ENCODE measurements at places on chromosomes 3 and 15. TPM values are rescaled to one million over a fixed set of nuclear protein-coding genes. Genes with fewer than 3 reads are reported as not detected.
A peak's percentile ranks its signal among the peaks of the same experiment; 100 is the strongest.

The WNT7A gene
- not detected for polyA plus RNA-seq

The MB21D2 gene
- polyA plus RNA-seq = not detected

The BFSP2 gene
- polyA plus RNA-seq = 3.3 TPM

The GPR149 gene
- not detected for polyA plus RNA-seq

The CYP1A1 gene
- not detected for polyA plus RNA-seq

The NISCH gene
- polyA plus RNA-seq = 14.4 TPM

The C3orf52 gene
- not detected for polyA plus RNA-seq

The MME gene
- 5.2 TPM for polyA plus RNA-seq

DNA sequence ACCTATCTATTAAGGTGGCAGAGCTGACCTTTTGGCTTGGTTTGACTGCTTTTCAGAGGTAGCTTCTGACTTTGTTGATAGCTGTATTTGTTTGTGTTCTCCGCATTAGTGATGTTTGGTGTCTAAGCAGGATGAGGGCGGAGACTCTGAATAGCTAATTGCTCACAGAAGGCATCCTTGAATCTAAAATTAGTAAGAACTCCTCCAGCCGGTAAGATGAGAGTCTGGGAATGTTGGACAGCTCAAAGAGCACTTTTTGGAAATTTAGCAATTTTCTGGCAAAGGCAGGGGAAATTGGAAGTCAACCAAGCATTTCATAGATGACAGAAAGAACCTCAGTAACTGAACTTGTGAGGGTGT lies 174.1 kb downstream of the KLHL25 start:
- no peak overlapping the region for H3K4me3 ChIP-seq
- H3K27ac ChIP-seq = no peak overlapping the region
- no peak for DNase-seq
- peaks cover 36% of the 10 kb centered on the region for H3K4me1 ChIP-seq

GRCh38 chr3:31369637-31370379 lies 162.9 kb upstream of the STT3B start:
- H3K36me3 ChIP-seq = no peaks in the 10 kb centered on the region
- no peak for DNase-seq
- no peak overlapping the region for H3K4me3 ChIP-seq
- no peaks in the 10 kb centered on the region for H3K27me3 ChIP-seq

DNA sequence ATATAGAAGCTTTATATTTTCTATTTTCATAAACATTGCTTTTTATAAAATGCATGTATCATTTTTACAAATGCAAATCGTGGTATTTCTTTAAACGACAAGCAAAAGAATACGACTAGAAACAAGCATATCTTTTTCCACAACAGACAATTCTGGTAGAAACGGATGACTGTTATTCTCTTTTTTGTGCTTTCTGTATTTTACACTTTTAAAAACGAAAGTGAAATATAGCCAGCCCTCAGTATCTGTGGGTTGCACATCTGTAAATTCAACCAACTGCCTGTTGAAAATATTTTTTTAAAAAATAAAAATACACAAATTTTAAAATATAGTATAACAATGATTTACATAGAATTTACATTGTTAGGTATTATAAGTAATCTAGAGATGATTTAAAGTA lies 61.3 kb downstream of the PRTG start:
- DNase-seq = no peak
- no peaks in the 10 kb centered on the region for H3K36me3 ChIP-seq
- H3K4me3 ChIP-seq = no peak overlapping the region
- no peaks in the 10 kb centered on the region for H3K4me1 ChIP-seq
- no peaks in the 10 kb centered on the region for H3K27me3 ChIP-seq

GRCh38 chr3:138381950-138382715 lies 33.8 kb downstream of the MRAS start:
- H3K27ac ChIP-seq = no peak overlapping the region
- peaks cover 24% of the 10 kb centered on the region for H3K36me3 ChIP-seq
- H3K4me3 ChIP-seq = no peak overlapping the region
- H3K4me1 ChIP-seq = no peaks in the 10 kb centered on the region
- H3K27me3 ChIP-seq = peaks cover 70% of the 10 kb centered on the region

GRCh38 chr3:195666-196065 lies 897 bp upstream of the CHL1 start:
- peaks cover 5% of the 10 kb centered on the region for H3K4me1 ChIP-seq
- no peak overlapping the region for H3K27ac ChIP-seq
- peaks cover 17% of the 10 kb centered on the region for H3K27me3 ChIP-seq
- H3K36me3 ChIP-seq = no peaks in the 10 kb centered on the region
- peak overlapping the region; percentile 90 for H3K4me3 ChIP-seq

- no peaks in the 10 kb centered on the region for H3K27me3 ChIP-seq
- H3K36me3 ChIP-seq = no peaks in the 10 kb centered on the region
- no peak overlapping the region for H3K4me3 ChIP-seq
- peak overlapping the region; percentile 81 for H3K27ac ChIP-seq
These were observed 20.9 kb downstream of the KAT2B start for GRCh38 chr3:20060974-20061685.

- no peak overlapping the region for H3K4me3 ChIP-seq
- H3K36me3 ChIP-seq = peaks cover 7% of the 10 kb centered on the region
- peaks cover 12% of the 10 kb centered on the region for H3K27me3 ChIP-seq
- H3K27ac ChIP-seq = no peak overlapping the region
- no peak for DNase-seq
These were observed 24.8 kb downstream of the GABRA5 start for GRCh38 chr15:26891448-26892181.

GRCh38 chr3:128167973-128168674 lies 14.8 kb downstream of the EEFSEC start:
- no peak overlapping the region for H3K4me3 ChIP-seq
- no peaks in the 10 kb centered on the region for H3K27me3 ChIP-seq
- H3K27ac ChIP-seq = no peak overlapping the region
- peaks cover 10% of the 10 kb centered on the region for H3K36me3 ChIP-seq

- DNase-seq = no peak
- H3K36me3 ChIP-seq = no peaks in the 10 kb centered on the region
- H3K4me3 ChIP-seq = no peak overlapping the region
These were observed 58.1 kb upstream of the C15orf61 start for GRCh38 chr15:67462875-67463274.

DNA sequence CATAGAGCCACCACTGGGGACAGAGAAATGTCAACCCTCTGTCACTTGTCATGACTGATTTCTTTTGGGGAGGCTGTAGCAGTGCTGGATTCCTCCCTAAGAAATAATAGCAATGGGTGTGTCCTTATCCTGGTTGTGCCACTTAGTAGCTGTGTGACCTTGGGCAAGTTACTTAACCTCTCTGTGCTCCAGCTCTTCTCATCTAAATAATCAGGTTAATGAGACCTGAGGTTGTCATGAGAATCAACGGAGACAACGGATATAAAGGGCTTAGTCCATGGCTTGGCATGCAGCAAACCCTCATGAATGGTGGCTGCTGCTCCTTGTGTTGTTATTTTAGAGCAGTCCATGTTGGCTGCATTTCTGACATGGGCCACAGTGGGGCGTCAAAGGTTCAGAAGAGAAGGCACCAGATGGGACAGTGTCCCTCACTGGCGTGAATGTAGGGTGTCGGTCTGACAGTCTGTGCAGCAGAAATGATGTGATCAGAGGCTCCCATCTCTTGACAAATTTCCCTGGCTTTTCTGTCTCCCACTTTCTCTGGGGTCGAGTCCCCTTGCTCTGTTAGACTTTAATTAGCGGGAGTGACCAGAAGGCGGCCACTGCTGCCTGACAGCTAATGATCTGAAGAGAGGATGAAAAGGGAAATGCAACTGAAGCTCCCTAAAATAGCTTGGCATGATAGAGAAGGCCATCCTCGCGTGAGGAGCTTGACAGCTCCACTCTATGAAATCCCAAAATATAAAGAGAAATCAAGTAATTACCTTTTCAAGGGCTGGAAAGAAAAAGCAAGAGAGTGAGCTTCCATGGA lies 209.4 kb downstream of the CADPS start:
- H3K27me3 ChIP-seq = no peaks in the 10 kb centered on the region
- DNase-seq = no peak
- H3K4me1 ChIP-seq = no peaks in the 10 kb centered on the region
- no peak overlapping the region for H3K27ac ChIP-seq
- no peak overlapping the region for H3K4me3 ChIP-seq
- no peaks in the 10 kb centered on the region for H3K36me3 ChIP-seq

- peak; percentile 15 for DNase-seq
- H3K4me3 ChIP-seq = no peak overlapping the region
- H3K36me3 ChIP-seq = peaks cover 2% of the 10 kb centered on the region
- H3K4me1 ChIP-seq = peaks cover 7% of the 10 kb centered on the region
These were observed 50.1 kb downstream of the CALML4 start for GRCh38 chr15:68154923-68155559.

DNA sequence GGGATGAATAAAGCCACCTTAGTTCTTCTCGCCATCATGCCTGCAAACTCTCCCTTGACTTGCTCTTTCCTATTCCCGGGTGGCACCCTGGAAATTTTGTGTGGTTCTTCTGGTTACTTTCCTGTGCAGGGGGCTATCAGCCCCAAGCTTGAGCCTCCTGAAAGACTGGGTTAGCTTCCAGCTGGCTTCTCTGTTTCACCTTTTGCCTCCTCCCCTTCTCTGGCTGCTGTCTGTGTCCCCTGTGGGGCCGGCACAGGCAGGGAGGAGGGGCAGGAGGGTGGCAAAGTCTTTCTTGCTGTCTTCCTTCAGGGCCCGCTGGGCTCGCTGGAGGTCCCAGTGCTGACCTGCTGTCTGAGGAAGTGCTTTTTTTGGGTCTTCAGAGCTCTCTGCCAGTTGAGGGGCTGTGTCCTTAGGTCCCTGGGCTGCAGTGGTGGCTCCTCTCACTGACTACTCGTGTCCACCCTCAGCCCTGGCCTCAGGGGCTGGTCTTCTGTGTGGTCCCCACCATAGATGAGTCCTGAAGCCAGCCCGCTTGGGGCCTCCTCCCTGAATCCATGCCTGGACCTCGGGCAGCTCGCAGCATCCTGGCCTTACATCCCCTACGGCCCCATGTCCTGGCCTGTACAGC lies 196.5 kb downstream of the KLF13 start:
- H3K36me3 ChIP-seq = no peaks in the 10 kb centered on the region
- peaks cover 43% of the 10 kb centered on the region for H3K27me3 ChIP-seq
- no peak overlapping the region for H3K4me3 ChIP-seq
- DNase-seq = no peak
- H3K4me1 ChIP-seq = peaks cover 8% of the 10 kb centered on the region

DNA sequence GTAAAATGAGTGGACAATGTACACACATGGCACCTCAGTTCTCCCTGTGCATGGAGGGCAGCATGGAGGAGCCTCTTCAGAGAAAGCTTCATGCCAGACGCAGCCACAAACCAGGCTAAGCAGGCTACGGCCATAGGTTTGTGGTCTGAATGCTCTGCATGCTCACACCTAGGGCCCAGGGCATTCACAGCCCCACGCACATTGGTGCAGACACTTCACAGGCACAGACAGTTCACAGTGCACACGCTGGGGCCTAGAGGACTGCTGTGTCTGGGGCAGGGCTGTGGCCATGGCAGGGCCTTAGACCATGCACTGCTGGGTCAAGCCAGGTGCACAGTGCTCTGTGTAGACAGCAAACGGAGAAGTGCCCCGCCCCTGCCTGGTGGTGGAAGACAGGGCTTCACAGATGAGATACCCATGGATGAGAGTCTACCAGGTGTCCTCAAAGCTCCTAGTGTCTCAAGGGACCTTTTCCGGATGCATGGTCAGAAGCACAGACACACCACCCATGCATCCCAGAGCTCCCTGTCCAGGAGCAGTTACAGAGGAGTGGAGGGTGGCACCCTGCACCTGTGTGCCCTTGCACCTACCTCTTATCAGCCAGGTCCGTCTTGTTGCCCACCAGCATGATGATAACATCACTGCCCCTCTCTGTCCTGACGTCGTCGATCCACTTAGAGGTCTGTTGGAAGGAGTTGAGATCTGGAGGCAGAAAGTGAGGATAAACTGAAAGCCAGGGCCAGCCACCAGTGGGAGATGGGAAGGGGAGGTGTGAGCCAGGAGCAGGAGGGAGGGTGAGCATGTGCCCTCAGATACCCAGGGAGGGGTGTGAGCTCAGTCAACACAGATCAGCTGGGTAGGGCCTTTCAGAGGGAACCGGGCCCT lies 33.5 kb downstream of the SRPRB start:
- H3K27me3 ChIP-seq = peaks cover 6% of the 10 kb centered on the region
- H3K4me1 ChIP-seq = no peaks in the 10 kb centered on the region
- no peak for DNase-seq
- no peaks in the 10 kb centered on the region for H3K36me3 ChIP-seq
- H3K4me3 ChIP-seq = no peak overlapping the region
- no peak overlapping the region for H3K27ac ChIP-seq

GRCh38 chr3:94066506-94067500 lies 3.9 kb downstream of the NSUN3 start:
- no peak overlapping the region for H3K4me3 ChIP-seq
- H3K36me3 ChIP-seq = peaks cover 20% of the 10 kb centered on the region
- DNase-seq = no peak
- H3K4me1 ChIP-seq = peaks cover 45% of the 10 kb centered on the region
- H3K27ac ChIP-seq = no peak overlapping the region

DNA sequence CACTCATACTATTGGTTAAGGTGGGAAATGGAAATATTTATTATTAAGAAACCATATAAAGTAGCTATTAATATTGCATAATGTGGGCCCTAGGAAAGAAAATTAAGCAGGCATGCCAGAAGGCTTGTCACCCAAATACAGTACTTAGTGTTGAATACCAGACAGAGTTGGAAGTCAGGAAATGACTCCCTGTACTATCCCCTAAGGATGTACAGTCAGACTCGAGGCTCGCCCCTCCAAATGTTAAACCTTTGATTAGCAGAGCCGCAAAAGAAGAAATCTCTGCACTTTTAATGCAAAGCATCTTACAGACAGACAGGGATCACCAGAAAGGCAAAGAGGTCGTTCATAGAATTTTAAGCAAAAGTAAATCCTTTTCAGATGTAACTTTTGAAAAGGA lies 11.3 kb upstream of the RBSN start:
- H3K36me3 ChIP-seq = no peaks in the 10 kb centered on the region
- H3K27me3 ChIP-seq = peaks cover 28% of the 10 kb centered on the region
- no peak overlapping the region for H3K27ac ChIP-seq
- no peak for DNase-seq
- peaks cover 8% of the 10 kb centered on the region for H3K4me1 ChIP-seq
- H3K4me3 ChIP-seq = no peak overlapping the region

DNA sequence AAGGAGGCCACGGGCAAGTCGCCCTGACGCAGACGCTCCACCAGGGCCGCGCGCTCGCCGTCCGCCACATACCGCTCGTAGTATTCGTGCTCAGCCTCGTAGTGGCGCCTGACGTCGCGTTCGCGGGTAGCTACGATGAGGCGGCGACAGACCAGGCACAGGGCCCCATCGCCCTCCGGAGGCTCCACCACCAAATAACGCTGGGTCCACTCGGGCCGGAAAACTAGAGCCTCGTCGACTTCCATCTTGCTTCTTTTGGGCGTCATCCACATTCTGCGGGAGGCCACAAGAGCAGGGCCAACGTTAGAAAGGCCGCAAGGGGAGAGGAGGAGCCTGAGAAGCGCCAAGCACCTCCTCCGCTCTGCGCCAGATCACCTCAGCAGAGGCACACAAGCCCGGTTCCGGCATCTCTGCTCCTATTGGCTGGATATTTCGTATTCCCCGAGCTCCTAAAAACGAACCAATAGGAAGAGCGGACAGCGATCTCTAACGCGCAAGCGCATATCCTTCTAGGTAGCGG lies at the start of gene EPM2AIP1:
Gene EPM2AIP1 (minus strand): TSS at position 326 of the 520 bp plus-strand sequence. CDS start 54 bp downstream, at position 272.
- H3K27me3 ChIP-seq = no peaks in the 10 kb centered on the region
- H3K4me3 ChIP-seq = no peak within 1 kb of the TSS
- H3K27ac ChIP-seq = no peak within 1 kb of the TSS
- H3K36me3 ChIP-seq = peaks cover 11% of the 10 kb centered on the region

- no peak overlapping the region for H3K27ac ChIP-seq
- peaks cover 62% of the 10 kb centered on the region for H3K27me3 ChIP-seq
- H3K36me3 ChIP-seq = no peaks in the 10 kb centered on the region
- peak overlapping the region; percentile 35 for H3K4me3 ChIP-seq
These were observed 2.3 kb upstream of the ADCY5 start for GRCh38 chr3:123451186-123451585.

GRCh38 chr15:40878785-40879184 lies 4.8 kb upstream of the RHOV start:
- H3K27ac ChIP-seq = no peak overlapping the region
- H3K4me3 ChIP-seq = no peak overlapping the region
- peaks cover 7% of the 10 kb centered on the region for H3K4me1 ChIP-seq
- no peak for DNase-seq
- H3K27me3 ChIP-seq = peaks cover 7% of the 10 kb centered on the region

All from naive B cell (primary cell).